ENCODE measurements at places on chromosomes 7 and 10. TPM values are rescaled to one million over a fixed set of nuclear protein-coding genes. Genes with fewer than 3 reads are reported as not detected.

GRCh38 chr10:100506596-100507356, 12.9 kb downstream of the SEC31B start:
- H3K27me3 ChIP-seq, result no peaks in the 10 kb centered on the region
- no peak for DNase-seq
- peaks cover 48% of the 10 kb centered on the region for H3K4me1 ChIP-seq
- H3K36me3 ChIP-seq, result peaks cover 37% of the 10 kb centered on the region
- H3K4me3 ChIP-seq, result no peak overlapping the region

- H3K36me3 ChIP-seq, result no peaks in the 10 kb centered on the region
- no peak overlapping the region for H3K4me3 ChIP-seq
- no peak for DNase-seq
- no peak overlapping the region for H3K27ac ChIP-seq
- H3K27me3 ChIP-seq, result no peaks in the 10 kb centered on the region
- no peaks in the 10 kb centered on the region for H3K4me1 ChIP-seq
These were observed 66.7 kb upstream of the ATP6V0A4 start for GRCh38 chr7:138864667-138865066.

DNA sequence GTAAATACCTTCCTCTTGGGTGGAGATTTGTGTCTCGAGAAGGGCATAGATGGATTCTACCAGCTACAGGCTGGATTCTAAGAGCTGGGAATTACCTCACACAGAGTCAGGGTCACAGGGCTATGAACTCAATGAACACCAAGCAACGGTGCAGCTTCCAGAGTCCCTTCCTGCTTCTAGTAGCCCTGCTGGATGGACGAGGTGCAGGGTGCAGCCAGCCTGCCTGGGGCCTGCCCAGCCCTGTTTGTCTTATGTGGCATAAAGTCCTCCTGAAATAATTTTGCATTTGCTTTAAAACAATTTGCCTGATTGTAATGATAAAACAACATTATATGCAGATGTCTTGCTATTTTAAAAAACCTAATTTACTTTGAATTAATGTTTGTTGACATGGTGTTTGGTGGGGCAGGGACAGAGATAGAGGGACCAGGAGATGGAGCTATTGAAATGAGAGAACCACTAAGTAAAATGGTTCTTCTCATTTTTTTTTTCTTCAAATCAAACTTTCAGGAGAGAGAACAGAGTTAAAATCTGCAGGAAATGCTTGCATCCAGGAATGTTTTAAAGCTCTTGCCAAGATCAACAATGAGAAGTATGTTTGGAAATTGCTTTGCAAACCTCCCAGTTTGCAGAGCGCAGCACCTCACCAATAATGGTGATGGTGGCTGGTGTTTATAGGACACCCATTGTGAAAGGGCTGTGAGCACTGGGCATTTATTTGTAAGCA, 305.4 kb upstream of the PODXL start:
- no peaks in the 10 kb centered on the region for H3K27me3 ChIP-seq
- H3K4me3 ChIP-seq, result no peak overlapping the region
- DNase-seq, result no peak
- H3K27ac ChIP-seq, result no peak overlapping the region
- H3K36me3 ChIP-seq, result no peaks in the 10 kb centered on the region
- no peaks in the 10 kb centered on the region for H3K4me1 ChIP-seq

- no peak overlapping the region for H3K27ac ChIP-seq
- no peaks in the 10 kb centered on the region for H3K27me3 ChIP-seq
- H3K36me3 ChIP-seq, result no peaks in the 10 kb centered on the region
- H3K4me3 ChIP-seq, result no peak overlapping the region
- no peak for DNase-seq
These were observed 128.3 kb upstream of the POT1 start for GRCh38 chr7:125057963-125058362.

GRCh38 chr7:70857793-70858545, 274.0 kb upstream of the GALNT17 start:
- no peaks in the 10 kb centered on the region for H3K36me3 ChIP-seq
- H3K4me3 ChIP-seq, result no peak overlapping the region
- H3K27ac ChIP-seq, result no peak overlapping the region
- no peak for DNase-seq
- H3K27me3 ChIP-seq, result no peaks in the 10 kb centered on the region
- H3K4me1 ChIP-seq, result no peaks in the 10 kb centered on the region

Gene LRMDA
- 0.10 TPM for total RNA-seq

- no peak overlapping the region for H3K4me3 ChIP-seq
- H3K4me1 ChIP-seq, result peaks cover 17% of the 10 kb centered on the region
- H3K27me3 ChIP-seq, result no peaks in the 10 kb centered on the region
- no peak overlapping the region for H3K27ac ChIP-seq
These were observed 3.5 kb downstream of the RASSF4 start for GRCh38 chr10:44962870-44963738.

Gene CYP3A4
- total RNA-seq, result not detected

Measured in CD4-positive, CD25-positive, alpha-beta regulatory T cell (primary cell).